Activated T-helper 2 cell treated with anti-CD3 and anti-CD28 coated beads, Interferon-gamma antibody, Interleukin-2, Interleukin-4, amounts not matched to agents 10 μg/mL and 5 μg/mL and 100 μg/mL, durations not matched to agents 14 hours and 24 hours and 36 hours (primary cell): ENCODE measurements at places on chromosomes 13 and 19.

DNA sequence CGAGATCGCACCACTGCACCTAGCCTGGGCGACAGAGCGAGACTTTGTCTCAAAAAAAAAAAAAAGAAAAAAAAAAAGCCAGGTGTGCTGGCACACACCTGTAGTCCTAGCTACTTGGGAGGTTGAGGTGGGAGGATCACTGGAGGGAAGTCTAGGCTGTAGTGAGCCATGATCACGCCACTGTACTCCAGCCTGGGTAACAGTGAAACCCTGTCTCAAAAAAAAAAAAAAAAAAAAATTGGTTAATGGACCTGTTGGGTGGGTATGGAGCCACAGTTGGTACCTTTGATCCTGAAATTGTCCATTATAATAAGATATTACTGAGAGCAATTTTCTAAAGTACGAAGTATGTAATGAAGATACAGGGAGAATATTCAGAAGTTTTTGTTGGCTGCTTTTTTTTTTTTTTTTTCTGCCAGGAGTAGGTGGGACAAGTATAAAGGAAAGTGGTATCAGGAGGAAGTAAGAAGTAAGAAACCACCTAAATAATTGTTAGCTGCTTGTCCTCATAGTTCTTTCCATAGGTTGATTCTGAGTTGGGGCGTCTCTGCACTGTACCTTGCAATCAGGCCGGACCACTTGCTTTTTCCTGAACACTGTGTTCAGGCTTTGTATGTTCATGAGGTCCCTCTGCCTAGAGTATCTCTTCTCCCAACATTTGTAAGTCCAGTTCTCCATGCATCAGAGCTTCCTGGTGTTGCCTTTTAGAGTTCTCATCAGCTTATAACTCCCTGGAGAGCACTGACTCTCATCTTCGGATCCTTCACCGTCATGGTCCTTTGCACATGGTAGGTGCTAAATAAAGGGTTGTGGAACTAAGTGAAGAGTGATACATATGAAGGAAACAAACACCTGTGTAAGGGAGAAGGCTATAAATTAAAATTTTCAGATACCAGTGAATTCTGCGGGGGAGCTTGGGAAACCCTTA is 31.7 kb downstream of the ARHGAP35 start:
- peaks cover 11% of the 10 kb centered on the region for H3K4me1 ChIP-seq
- H3K27me3 ChIP-seq: no peaks in the 10 kb centered on the region
- no peak overlapping the region for H3K27ac ChIP-seq
- DNase-seq: no peak
- peaks cover 2% of the 10 kb centered on the region for H3K36me3 ChIP-seq

- H3K27me3 ChIP-seq: peaks cover 27% of the 10 kb centered on the region
- peaks cover 21% of the 10 kb centered on the region for H3K4me1 ChIP-seq
- H3K4me3 ChIP-seq: no peak overlapping the region
- DNase-seq: no peak
These were observed 16.4 kb upstream of the TMEM255B start for GRCh38 chr13:113742445-113743120.

DNA sequence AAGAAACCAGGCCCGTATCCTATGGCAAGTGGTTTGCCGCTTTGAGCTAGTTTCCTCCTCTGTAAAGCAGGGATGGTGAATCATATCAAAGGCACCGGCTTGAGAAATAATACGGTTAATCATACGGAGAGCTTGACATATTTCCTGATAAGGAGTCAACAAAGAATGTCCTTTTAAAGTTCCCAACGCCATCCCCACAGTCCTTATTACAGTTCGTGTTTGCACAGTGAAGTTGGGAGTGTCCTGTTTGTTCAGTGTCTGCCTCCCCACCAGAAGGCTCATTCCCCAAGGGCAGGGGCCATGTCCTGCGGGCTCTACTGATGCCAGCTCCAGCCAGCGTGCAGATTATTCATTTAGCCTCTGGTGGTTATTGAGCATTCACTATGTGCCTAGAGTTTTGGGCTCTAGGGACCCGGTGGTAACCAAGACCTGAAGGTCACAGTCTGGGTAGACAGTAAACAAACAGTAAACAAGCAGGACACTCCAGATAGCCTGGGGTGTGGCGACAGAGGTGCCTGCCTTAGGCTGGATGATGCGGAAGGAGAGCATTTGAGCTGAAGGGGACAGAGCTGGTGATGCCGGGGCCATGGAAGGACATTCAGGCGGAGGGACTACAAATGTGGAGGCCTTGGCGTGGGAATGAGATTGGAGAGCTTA is 6.3 kb downstream of the GRAMD1A start:
- peaks cover 76% of the 10 kb centered on the region for H3K36me3 ChIP-seq
- H3K27me3 ChIP-seq: no peaks in the 10 kb centered on the region
- H3K27ac ChIP-seq: no peak overlapping the region
- peaks cover 33% of the 10 kb centered on the region for H3K4me1 ChIP-seq
- DNase-seq: no peak

DNA sequence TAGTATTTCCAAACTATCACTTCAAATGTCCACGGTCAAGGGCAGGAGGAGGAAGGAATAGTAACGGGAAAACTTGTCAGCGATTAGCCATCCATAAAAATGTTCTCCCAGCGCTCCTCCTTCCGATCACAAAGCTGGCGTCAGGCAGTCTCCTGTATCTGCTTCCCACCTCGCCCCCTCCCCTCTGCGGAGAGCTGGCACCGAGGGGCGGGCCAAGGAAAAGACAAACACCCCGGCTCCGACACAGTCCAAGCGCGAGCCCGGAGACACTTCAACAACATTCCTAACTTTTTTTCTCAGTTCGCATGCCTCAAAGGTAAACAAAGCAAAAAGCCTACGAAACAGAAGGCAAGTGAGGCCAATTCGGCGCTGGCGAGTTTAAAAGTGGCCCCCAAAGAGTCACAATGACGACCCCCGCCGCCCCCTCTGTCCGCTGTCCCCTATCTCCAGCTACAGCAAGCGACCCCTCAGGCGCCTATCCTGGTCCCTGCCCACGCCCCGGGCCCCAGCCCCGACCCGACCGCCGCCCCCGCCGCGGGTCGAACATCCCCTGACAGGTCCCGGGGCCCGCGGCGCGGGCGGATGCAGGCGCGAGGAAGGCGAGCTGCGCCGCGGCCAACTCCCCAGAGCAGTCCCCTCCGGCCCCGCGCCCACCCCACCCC is 736 bp downstream of the SMAD9 start:
- H3K27me3 ChIP-seq: peaks cover 73% of the 10 kb centered on the region
- peak overlapping the region; percentile 39 for H3K4me3 ChIP-seq
- H3K4me1 ChIP-seq: peaks cover 2% of the 10 kb centered on the region
- no peak for DNase-seq

DNA sequence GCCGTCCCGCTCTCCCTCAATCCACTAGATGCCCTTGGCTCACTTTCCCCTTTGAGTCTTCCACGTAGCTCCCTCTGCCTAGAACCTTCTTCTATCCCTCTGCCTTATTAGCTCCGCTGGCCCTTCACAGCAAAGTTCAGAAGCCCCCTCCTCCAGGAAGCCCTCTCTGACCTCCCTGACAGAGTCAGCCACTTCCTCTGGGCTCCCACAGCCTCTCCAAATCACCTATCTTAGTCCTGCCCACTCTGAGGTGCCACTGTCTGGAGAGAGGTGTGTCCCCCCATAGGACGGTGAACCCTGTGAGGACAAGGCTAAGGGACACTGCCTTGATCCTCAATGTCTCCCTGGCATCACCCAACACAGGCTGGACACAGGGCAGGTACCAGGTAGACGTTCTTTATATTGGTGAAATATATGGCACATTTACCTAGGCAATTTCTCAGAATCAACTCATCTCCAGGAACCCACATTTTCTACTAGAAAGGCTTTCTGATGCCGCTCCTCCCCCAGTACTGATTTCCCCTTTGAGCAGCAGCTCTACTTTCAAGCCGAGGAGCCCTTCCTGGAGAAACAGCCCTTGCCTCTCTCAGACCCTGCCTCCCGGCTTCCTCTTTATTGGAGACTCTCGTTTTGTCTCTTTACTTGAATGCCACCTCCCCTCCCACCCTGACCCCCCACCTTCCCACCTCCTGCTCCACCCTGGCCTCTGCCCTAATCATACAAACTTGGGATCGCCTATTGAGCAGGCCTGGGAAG is 3.4 kb upstream of the TGFB1 start:
- DNase-seq: no peak
- peak overlapping the region; percentile 78 for H3K27ac ChIP-seq
- H3K4me1 ChIP-seq: peaks cover 35% of the 10 kb centered on the region
- H3K4me3 ChIP-seq: peak overlapping the region; percentile 47
- no peaks in the 10 kb centered on the region for H3K27me3 ChIP-seq

GRCh38 chr19:4557144-4557970 is 2.1 kb downstream of the SEMA6B start:
- no peak overlapping the region for H3K27ac ChIP-seq
- H3K27me3 ChIP-seq: no peaks in the 10 kb centered on the region
- no peak for DNase-seq
- H3K4me3 ChIP-seq: no peak overlapping the region

GRCh38 chr19:17576758-17577456 is 21.5 kb downstream of the COLGALT1 start:
- H3K27ac ChIP-seq: no peak overlapping the region
- peaks cover 1% of the 10 kb centered on the region for H3K4me1 ChIP-seq
- peaks cover 63% of the 10 kb centered on the region for H3K36me3 ChIP-seq
- DNase-seq: peak; percentile 22
- H3K27me3 ChIP-seq: no peaks in the 10 kb centered on the region

- peaks cover 62% of the 10 kb centered on the region for H3K4me1 ChIP-seq
- peak overlapping the region; percentile 88 for H3K27ac ChIP-seq
- DNase-seq: no peak
- peaks cover 34% of the 10 kb centered on the region for H3K36me3 ChIP-seq
These were observed 58.9 kb upstream of the C1QTNF9 start for GRCh38 chr13:24250376-24251057.

DNA sequence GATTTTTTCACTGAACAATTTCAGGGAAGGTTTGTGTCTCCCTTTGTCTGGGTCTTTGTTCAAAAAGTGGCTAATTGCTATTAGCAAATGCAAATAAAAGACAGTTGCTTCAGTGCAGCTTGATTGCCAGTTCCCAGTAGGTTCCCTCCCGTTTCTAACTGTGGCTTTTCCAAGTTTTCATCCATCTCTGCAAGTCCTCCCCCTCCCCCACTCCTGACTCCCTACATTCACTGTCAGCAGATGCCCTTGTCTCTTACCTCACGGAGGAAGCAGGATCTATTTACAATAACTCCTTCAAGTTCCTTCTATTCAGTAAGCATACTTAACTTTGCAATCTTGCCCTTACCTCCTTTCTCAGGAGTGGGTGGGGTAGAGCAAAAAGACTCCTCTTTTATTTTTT is 55.4 kb upstream of the SCEL start:
- no peak for DNase-seq
- H3K4me1 ChIP-seq: peaks cover 11% of the 10 kb centered on the region
- no peak overlapping the region for H3K4me3 ChIP-seq

DNA sequence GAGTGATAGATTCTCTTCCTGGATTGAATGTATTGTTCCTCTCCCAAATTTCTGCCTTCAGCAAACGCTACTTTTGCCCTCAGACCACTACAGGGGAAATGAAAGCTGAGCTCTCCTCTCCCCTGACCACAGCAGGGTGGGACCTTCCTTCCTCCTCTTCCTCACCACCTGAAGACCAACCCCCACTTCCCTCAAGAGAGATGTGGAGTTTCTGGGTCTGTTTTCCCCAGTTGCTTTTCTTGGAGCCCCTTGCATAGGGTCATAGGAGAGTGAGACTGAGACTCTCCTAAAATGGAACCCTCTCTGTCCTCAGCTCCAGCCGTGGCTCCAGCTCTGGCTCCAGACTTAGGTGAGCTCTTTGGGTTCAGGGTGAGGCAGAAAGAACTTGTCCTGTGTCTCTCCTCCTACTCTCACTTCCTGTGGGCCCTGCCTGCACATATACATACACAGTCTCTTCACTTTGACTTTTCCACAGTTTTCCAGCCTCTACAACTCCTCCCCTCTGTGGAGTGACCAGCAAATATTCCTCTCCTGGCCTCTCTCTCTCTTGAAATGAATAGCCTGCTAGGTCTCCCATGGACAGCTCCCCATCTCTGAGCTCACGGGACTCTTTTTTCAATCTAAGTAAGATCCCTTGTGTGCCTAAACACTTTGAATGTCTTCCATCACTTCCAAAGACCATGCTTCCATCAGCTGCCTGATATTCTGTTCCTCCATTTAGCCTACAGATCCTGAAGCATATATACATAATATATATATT is 19.2 kb upstream of the ZNF175 start:
- DNase-seq: no peak
- peak overlapping the region; percentile 3 for H3K4me3 ChIP-seq
- no peaks in the 10 kb centered on the region for H3K36me3 ChIP-seq

- H3K4me1 ChIP-seq: peaks cover 6% of the 10 kb centered on the region
- H3K27ac ChIP-seq: no peak overlapping the region
- H3K27me3 ChIP-seq: no peaks in the 10 kb centered on the region
- no peaks in the 10 kb centered on the region for H3K36me3 ChIP-seq
These were observed 7.5 kb downstream of the ARL11 start for GRCh38 chr13:49635599-49636433.
